Stimulated activated CD8-positive, alpha-beta memory T cell treated with anti-CD3 and anti-CD28 coated beads, Interleukin-7, amount 100 ng/mL, for 1 hour (primary cell): ENCODE measurements at places on chromosomes 6 and 20.

DNA sequence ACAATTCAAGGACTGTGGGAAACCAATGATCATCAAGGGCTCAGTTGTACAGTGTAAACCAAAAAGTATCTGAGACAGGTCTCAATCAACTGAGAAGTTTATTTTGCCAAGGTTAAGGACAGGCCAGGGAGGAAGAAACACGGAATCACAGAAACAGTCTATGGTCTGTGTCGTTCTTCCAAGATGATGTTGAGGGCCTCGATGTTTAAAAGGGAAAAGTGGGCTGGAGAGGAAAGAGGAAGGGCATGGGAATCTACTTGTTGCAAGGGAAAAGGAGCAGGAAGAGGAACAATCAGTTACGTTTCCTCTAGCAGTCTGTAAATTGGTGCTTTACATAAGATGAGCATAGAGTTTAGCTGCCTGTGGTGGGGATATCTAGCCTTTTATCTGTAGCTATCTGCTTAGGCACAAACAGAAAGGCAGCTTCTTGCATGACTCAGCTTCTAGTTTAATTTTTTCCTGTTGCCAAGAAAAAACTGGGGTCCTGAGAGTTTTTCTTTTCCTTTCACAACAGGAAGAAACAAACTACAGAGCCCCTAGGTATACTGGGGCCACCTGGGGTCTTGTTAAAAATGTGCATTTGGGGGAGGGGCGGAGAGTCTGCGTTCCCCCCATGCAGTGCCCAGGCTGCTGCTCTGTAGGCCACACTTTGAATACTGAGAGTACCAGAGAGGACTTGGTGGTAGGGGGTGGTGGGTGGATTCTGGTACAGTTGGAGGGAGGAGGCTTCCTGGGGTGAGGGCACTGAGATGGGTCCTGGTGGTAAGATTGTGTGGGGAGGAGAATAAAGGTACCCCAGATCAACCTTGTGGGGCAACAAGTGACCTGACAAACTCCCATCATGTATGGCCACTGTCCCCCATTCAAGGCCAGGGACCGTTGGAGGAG is 35.3 kb upstream of the EZR start:
- DNase-seq, result no peak

DNA sequence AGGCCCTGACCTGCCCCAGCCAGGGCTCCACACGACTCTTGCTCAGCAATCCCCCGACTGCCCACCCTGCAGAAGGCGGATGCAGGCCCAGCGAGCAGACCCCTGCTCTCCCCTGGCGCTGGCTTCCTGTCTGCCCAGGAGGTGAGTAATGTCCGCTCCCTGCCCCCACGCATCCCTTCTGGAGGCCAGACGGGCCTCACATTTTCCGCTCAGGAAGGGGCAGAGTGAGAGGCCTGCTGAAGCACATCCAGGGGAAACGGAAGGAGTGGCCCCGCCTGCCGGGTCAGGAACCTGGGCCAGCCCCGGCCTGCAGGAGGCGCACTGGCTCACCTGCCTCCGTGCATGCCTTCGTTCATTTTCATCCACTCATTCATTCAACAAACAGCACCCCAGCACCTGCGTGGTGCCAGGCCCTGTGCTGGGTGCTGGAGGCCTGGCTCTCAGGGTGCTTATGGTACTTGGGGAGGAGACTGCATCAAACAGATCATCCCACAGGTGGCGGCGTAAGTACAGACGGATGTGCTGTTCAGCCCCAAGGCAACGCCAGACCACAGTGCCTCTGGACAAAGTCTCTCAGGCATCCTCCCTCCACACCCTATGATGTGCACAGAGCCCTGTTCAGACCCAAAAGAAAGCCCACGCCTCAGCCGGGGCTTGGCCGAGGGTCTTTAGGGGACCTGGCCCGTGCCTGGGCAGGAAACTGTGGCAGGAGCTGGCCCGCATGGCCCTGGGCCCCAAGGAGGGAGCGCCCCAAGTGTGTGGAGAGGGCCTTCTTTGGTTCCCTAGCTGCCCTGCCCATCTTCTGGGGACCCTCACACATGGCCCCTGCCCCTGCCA is 112.1 kb downstream of the ASXL1 start:
- DNase-seq, result no peak

DNA sequence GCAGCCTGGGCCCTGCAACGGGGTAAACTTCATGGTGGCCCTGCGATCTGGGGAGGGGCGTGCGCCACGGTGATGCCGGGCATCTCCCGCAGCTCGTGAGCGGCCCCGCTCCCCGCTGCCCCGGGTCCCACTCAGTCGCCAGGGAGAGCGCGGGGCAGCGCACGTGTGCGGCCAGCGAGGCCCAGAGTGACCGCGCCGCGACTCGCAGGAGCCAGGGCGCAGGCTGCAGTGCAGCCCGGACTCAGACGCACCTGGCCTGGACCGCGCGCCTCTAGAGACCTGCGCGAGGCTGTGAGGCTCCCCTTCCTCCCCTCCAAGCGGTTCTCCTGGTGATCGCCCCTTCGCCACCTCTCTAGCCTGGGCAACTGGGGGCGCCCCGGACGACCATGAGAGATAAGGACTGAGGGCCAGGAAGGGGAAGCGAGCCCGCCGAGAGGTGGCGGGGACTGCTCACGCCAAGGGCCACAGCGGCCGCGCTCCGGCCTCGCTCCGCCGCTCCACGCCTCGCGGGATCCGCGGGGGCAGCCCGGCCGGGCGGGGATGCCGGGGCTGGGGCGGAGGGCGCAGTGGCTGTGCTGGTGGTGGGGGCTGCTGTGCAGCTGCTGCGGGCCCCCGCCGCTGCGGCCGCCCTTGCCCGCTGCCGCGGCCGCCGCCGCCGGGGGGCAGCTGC is 652 bp downstream of the BMP6 start:
- no peak for DNase-seq

DNA sequence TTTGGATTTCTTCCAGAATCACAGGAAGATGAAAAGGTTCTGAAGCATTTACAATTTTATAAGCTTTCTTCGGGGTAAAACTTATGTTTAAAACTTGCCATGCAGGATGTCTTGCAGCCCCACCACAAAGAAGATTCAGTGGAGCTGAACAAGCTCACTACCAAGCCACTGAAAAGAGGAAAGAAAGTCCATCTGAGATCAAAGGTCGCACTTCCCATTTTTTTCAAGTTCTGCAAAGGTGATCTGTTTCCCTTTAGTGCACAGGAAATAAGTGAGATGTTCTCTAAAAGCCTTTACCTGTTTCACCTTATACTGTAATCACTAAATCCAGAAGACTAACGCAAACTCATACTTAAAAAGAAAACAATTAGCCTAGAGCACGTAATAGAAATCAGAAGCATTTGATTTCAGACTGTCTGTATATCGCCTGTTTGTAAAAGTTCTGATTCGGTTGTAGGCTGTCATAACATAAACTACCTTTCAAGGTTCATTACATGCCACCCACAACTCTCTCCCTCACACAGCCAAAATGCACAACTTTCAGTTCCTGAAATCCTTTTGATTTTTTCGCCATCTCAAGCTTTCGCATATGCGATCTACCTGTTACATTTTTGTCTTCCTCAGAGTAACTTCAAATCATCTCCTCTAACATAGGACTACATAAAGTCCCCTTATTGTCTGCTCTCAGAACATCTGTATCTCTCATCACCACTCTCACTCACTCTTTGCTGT is 1.8 kb downstream of the ECHDC1 start:
- DNase-seq, result no peak

- no peak for DNase-seq
Measured at GRCh38 chr20:22999756-23000155, 35.4 kb upstream of the SSTR4 start.
